ENCODE measurements at places on chromosomes 1 and 21.

DNA sequence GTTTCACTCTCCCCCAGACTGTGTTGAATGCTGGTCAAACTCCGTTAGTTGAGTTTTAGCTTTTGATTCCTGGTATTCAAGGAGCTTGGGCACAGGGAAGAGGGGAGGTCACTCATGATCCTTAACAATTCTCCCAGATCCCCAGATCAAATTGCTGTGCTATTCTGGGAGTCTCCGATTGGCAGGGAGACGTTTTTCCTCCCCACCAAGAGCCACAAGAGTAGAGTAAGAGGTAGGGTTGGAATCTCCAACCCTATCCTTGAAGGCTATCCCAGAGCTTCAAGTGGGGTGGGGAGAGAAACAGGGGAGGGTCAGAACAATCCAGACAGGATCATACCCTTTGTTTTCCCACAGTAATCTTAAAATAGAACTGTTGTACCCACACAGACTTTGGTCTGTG, 576 bp upstream of the TPM3 start:
- no peak for DNase-seq

GRCh38 chr1:36442337-36442736, 7.9 kb downstream of the OSCP1 start:
- DNase-seq = no peak

GRCh38 chr1:39642796-39643195, 3.4 kb upstream of the HEYL start:
- no peak for DNase-seq

DNA sequence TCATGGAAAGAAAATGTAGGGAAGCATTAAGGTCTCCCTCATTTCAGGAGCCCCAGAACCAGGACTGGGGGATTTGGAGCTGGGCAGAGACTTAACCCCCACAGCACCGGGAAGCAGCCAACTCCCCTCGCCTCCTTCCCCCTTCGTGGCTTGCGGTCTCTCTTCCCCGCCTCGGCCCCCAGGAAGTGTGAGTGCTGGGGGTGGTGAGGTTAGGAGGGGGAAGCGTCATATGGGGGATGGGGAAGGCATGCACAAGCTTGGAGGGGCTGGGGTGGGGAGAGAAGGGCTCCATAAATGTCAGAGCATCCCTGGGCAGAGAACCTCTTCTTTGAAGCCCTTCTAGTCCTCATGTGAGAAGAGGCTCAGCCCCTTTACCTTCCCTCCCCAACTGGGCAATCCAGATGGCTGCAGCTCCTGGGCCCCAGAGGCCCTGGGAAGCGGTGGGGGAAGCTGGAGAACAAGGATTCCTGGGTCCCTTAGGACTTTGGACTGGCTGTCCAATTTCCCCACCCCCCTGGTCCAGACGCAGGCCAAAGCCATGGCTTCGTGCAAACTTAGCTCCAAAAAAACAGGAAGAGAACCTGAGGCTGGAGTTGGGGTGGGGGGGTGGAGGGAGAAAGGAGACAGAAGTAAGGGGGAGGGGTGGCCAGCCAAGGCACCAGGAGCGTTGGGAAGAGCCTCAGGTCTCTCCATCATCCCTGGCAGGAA, 7.8 kb downstream of the ZBTB7B start:
- no peak for DNase-seq

DNA sequence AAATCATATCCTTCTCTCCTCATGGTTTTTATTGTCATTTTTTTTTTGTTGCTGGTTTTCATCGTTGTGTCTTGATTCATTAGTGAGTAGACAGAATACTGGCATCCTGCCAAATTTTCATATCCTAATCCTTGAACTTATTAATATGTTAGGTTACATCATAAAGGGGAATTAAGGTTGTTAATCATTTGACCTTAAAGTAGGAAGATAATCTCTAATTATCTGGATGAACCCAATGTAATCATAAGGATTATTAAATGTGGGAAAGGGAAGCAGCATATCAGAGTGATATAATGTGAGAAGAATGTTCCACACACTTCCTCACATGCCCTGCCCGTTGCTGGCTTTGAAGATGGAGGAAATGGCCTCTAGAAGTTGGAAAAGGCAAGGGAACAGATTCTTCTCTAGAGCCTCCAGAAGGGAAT, 299.7 kb downstream of the HMCN1 start:
- no peak for DNase-seq

DNA sequence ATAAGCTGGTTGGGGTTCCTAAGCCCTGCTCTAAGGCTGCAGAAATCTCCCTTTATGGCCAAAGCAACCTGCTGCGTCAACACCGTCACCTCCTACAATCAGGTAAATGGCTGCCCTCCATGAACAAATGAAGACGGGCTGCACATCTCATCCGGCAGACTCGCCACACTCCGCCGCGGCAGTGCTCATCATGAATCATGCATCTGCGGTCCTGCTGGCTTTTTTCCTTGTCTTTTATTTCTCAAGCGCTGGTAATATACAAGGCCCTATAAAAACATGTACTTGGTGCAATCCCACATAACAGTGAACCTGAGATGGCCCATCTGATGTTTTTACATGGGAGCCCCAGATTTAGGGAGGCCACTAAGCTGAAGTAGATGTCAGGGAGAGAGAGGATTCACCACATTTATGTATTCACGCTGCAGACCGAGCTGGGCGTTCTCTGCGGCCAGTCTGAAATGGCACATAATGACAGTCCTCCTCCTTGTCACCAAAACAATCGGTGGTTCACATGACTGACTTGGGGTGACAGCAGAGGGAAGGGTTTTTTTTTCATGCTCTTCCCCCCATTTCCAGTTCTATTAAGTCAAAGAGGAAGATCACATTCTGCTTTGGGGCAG, 91.6 kb downstream of the KAZN start:
- DNase-seq = no peak

- DNase-seq = no peak
These were observed 37.6 kb downstream of the DIPK1A start for GRCh38 chr1:92923664-92924063.

DNA sequence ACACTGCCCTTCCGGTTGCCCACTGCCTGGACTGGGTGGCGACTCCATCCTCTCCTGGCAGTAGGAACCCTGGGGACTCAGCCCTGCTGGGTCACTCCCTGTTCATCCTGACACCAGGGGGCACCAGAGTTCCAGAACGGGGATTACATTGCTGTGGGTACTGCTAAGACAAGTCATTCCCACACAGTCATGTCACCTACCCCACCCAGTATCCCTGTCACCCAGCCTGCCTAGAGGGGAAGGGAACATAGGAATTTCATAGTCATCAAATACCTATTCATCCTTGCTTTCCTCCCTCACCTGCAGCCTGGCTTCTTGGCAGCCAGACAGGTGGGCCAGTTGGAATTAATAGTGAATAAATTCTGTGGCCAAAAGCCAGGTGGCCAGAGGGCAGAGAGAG, 9.8 kb upstream of the SFN start:
- peak; percentile 73 for DNase-seq

DNA sequence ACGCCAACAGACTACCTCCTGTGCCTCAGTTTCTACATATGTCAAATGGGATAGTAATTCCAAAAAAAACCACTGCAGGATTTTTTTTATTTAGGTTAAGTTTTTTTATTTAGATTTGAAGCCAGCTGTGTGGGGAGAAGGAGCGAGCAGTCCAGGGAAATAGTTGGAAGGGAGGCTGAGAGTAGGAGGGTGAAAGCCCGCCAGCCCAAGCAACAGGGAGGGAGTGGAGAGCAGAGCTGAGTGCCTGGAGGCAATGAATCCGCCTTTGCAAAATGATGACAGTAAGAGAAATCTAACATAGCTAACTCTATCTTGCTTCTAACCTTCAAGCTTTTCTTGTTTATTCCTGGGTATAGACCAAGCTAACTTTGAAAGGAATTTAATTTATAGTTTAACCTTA, 15.6 kb upstream of the C1orf198 start:
- no peak for DNase-seq

DNA sequence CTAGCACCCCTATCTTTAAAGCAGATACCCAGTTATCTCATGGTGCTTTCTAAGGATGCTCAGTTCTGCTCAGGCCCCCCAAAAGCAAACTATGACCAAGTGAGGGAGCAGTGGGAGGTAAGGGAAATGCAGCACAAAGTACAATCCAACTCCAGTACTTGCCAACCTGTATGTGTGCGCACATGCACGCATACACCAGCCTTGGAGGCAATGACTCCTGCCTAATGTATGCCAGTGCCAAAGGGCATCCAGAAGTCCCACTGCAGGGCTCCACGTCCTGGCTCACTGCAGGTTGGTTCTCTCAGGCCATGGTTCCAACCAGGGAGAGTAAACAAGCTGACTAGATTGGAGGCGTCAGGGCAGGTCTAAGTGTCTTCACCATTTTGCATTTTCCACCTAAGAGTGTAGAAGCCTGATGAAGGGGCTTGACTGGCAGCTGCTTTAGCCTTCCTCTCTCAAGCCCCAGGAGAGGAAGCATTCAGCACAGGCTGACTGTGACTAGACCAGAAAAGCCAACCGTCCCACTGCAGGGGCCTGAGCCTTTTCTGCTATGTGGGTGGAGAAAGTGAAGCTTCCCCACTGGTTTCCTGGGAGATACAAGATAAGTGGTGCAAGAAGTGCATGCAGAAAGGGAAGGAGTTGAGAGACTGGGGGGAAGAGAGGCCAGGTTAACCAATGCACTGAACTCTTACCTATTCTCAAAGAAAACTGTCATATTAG, 7.7 kb downstream of the AMIGO1 start:
- no peak for DNase-seq

DNA sequence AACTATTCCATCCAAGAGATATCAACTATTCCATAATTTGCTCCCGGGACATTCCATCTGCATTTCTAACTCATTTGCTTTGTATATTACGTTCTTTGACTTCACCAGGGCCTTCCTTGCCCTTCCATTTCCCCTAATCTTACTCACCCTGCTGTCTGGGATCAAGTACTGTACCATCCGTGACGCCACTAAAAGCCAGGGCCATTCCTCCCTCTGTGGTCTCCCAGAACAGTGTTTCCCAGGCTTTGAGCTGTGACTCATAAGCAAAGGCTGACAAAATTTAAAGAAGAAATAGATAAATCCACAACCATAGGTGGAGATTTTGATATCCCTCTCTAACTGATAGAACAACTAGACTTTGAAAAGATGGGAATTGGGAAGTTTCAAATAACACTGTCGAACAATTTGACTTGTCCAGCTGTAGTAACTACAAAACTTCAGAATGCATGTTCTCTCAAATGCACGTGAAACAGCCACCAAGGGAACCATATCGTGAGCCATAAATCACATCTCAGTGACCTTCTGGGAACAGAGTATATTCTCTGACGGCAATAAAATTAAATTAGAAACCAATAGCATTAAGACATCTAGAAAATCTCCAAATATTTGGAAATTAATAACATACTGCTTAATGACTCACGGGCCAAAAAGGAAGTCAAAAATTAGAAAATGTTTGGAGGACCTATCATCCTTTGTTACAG, 501.0 kb downstream of the SETD4 start:
- no peak for DNase-seq

DNA sequence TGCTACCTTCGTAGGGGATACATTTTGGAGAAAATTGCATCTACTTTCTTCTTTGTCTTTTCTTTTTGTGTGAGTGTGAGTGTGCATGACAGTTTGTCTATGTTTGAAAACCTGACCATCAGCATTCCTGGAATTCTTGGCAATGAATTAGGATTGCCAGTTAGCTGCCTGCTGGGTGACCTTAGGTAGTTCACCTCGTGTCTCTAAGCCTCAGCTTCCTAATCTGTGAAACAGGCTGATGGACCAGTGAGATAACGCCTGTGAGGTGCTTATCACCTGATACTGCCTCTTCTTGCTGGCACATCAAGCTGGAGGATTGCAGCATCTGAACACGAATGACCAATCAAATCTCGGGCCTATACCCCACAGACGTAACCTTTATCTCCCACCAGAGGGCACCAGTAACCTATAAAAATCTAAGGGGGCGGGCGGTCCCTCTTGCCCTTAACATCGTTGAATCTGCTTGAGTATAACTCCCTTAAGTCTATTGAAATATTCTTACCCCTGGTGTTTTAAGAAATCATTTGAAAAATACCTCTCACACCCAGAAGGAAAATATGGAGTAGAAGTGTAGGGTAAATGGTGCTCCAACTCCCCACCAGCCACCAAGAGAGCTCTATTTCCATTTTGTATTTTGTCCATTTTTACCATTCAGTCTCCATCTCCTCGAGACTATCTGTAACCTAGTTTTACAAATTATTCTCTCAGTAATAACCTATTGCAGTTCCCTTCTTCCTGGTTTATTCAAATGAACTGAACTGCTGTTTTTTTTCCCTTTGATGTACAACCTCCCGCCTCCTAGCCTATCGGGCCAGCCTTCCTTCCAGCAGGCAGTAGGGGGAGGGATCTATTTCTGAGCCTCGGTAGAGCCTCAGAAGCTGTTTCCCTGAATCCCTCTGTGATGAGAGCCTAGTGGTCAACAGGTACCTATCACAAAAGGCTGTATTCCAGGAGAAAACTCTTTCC, 49.7 kb downstream of the MDM4 start:
- no peak for DNase-seq

GRCh38 chr1:225454733-225455132, 26.9 kb upstream of the LBR start:
- no peak for DNase-seq

- no peak for DNase-seq
These were observed 876 bp downstream of the EFCAB7 start for GRCh38 chr1:63524201-63524600.

GRCh38 chr21:15224346-15225086, 159.7 kb upstream of the NRIP1 start:
- DNase-seq = no peak

DNA sequence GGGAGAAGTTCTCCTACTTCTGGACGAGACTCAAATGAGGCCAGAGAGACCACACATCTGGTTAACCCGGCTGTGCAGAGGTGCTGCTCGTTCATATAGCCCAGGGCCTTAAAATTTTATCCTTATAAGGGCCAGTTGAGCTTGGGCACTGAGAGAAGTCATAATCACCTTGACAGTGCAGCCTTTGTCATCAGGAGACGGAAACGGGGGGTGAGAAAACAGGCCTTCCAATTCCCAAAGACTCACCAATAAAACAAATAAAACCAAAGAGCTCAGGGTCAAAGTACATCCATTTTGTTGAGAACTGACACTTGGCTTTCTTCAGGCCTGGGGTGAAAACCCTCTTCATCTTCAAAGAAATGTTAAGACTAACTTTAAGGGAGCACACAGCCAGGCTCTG, 167.1 kb downstream of the TGFBR3 start:
- no peak for DNase-seq

- no peak for DNase-seq
These were observed 47.8 kb downstream of the TCP10L start for GRCh38 chr21:32537569-32537881.

- DNase-seq = no peak
These were observed 759.8 kb downstream of the ADGRL2 start for GRCh38 chr1:82560566-82560965.

GRCh38 chr1:155740995-155741394, 52.1 kb downstream of the DAP3 start:
- DNase-seq = no peak

GRCh38 chr1:23246274-23246673, 29.0 kb upstream of the HTR1D start:
- DNase-seq = no peak
